ENCODE measurements at places on chromosomes 5 and 9.

- DNase-seq = peak; percentile 82
Observed at GRCh38 chr5:42586625-42587024, 163.4 kb downstream of the GHR start.

DNA sequence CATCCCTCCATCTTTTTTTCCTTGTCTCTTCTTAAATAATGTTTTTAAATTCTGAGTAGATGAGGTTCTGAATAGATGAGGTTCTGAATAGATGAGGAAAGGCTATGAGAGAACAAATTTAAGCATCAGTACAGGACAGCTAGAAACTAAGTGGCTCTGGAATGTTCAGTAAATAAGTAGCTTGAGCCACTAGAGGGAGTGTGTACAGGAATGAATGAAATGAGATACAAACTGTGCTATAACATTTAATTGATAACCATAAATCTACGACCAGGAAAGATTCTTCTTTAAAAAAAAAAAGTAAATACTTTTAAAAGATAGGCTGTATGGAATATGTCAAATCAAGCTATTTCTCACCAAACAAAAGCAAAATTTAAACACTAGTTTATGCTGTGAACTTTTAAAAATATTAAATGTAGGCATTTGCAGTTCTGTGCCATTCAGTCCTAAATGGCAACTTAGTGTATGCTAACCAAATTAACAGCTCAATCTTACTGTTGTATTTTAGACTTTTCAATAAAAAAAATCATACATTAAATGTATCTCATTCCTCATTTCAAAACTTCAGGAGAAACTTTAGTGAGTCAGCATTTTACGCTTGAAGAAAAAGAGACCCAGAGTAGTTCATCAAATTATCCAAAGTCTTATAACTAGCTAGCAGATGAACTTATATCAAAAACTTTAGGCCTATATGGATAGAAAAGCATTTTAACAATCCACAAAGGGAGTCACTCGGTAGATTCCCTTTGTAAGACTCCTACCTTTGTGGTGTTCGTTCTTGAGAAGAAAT, 70.4 kb upstream of the SNX2 start:
- DNase-seq = peak; percentile 21

- DNase-seq = peak; percentile 35
Observed at GRCh38 chr5:26833596-26833995, 204.8 kb downstream of the CDH9 start.

- DNase-seq = no peak
Observed at GRCh38 chr5:172807766-172808311, 26.2 kb upstream of the ERGIC1 start.

DNA sequence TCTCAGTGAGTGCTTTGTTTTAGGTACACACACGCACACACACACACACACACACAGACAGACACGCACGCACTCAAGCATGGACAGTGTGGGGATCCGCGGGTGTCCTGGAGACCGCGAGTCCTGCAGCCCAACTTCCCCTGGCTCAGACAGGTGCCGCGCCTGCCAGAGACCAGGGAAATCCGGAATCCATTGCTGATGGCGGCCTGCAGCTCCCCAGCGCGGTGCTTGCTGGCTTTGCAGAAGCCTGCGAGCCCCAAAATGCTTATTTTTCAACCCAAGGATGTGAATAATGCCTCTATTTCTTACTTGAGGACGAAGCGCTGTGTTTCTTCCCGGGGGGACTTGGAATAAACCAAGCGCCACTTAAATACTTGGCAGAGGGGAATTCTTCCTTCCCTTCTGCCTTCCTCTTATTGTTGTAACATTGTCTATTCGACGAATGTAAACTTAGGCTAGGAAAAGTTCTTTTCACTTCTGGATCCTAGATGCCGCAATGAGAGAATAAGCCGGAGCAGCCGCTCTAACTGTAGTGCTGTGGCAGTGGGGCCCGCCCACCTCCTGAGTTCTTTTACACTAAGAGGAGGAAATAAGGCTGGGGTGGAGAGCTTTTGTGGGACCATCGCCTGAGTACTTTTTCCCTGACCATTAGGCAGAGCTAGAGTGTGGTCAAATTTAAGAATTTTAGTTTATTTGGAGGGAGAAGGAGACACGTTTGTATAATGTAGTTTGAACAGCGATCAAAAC, 802 bp downstream of the ITGA2 start:
- no peak for DNase-seq

DNA sequence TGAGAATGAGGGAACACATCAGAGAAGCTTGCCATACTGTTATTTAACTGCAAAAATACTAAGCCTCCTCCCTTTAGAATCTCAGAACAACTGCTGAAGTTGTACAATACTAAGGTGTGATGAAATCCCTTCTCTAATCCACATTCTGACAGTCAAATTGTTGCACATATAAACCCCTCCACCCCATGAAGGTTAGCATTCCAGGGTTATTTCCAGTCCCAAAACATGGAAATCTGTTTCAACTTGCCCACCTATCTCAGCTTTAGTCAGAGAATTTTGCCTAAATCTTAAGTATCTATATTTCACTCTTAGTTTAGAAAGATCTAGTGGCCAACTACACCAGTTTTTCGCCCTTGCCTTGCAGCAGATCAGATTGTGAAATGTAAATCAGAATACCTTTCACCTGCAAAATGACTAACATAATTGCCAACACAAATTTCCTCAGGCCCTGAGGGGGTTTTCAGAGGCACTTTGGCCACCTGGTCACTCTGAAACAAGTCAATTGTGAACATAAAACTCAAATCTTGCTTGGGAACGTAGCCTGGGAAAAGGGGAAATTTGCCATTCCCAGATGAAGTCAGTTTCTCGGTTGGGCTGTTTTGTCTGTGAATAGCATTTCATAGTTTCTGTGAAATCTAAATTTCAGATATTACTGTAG, 93.9 kb downstream of the EFNA5 start:
- DNase-seq = no peak

DNA sequence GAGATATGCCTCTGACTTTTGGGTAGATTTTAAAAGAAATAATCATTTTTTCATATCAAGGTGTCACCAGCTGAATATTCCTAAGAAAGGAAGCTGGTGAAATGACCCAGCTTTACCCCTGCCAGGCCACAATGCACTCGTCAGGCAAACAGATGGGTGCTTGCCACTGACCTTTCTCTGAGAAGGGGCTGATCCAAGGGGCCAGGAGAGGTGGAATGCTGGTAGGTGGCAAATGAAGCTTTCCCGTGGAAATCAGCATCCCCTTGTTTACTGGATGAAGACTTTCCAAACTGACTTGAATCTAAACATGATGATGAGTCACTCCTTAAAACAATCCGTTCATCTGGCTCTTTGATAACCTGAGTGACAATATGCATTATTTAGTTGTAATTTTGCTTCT, 44.3 kb upstream of the PLPP6 start:
- DNase-seq = no peak

GRCh38 chr9:133377721-133378216, 1.6 kb downstream of the STKLD1 start:
- DNase-seq = peak; percentile 13

- no peak for DNase-seq
Observed at GRCh38 chr5:31350395-31350794, 156.9 kb downstream of the CDH6 start.

DNA sequence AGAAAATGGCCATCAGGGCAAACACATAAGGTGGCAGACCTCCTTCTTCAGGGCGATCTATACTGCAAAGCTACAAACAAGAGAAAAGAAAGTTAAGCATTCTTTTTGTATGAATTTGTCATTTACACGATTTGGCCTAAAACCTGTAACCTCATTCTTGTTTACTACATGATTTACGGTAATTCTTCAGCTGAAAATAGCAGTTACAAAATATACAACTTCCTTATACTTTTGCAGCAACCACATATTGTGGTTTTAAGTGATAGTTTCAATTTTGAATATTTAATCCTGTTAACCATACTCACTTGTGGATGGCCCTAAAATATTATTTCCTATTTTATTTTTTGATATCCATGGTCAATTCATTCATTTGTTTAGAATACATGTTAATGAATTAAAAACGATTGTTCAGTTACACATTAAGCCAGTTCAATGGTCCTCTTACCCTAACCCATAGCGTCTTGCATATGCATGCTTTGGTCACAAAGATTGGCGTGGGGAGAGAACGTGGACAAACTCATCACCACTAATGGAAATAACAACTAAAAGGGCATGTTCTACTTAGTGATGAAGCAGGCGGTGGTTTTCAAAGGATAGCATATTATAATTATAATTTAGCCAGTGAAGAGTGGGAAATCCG, 16.6 kb downstream of the TUT7 start:
- DNase-seq = peak; percentile 21
